Fibroblast of skin of right biceps (primary cell): ENCODE measurements at places on chromosomes 12 and 14.
A peak's percentile ranks its signal among the peaks of the same experiment; 100 is the strongest.

DNA sequence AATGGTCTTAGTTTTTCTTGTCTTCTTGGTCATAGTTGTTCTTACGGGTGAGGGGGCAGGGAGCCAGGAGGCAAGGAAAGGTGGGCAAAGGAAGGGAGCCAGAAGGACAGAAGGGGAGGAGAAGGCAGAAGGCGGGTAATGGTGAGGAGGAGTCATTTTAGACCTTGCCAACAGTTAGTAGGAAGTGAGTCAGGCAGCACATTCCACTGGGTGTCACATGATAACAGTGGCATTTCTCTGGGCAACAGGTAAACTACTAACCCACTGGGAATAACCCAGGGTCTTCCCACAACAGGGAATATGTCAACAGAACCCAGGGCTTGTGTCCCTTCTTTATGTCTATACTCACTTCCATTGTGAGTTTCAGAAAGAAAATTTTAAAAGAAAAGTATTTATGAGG, 127.6 kb downstream of the SLC8A3 start:
- DNase-seq: no peak

- no peak for DNase-seq
Measured at GRCh38 chr12:113081873-113082272, 25.3 kb downstream of the DTX1 start.

GRCh38 chr12:2256915-2257314, 204.1 kb downstream of the CACNA1C start:
- DNase-seq: peak; percentile 90

GRCh38 chr14:103556946-103557758, 5.3 kb downstream of the BAG5 start:
- DNase-seq: no peak

DNA sequence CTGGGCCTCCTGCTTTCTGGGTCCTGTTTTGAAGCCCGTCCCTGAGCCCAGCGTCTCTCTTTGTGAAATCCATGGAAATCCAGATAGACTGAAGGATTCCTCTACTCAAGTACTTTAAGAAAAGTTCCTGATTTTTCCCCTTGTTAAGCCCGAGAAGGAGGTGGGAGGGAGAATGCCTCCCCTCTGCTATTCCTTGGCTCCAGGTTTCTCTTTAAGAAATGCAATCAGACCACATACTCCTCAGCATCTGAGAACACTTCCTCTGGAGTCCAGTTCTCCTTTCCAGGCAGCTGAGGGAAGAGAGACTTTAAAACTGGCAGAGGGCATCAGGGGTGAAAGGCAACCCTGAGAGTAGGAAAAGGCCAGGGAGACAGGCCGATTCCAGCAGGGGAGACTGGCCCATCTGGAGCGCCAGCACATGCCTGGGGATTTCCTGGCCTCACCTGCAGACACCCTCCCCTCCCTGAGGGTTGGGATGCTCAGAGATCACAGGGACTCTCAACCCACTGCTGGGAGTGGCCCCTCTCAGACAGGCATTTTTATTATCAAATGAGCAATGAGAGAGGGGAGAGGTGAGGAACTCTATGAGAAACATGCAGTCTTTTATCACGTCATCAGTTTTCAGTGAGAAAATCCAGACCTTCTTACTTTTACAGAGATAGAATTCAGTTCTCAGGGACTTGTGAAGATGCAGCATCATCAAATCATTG, 2.0 kb upstream of the EMP1 start:
- no peak for DNase-seq

DNA sequence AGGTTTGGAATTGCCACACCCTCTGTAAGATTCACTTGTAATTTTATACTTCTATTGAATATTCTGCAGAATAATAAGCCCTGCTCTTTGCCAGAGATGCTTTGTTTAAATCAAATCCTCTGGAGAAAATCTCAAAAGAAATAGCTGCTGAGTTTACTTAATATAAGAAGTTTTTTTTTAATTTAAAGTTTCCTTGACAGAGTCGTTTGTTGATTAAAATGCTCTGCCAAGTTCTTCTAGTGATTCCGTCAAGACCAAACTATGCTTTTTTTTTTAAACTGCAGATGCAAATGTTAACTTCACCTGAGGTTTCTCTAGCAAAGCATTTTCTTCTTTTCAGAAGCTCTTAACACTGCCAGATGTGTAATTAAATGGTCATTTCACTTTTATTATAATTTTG, 13.4 kb upstream of the NAV3 start:
- DNase-seq: no peak

DNA sequence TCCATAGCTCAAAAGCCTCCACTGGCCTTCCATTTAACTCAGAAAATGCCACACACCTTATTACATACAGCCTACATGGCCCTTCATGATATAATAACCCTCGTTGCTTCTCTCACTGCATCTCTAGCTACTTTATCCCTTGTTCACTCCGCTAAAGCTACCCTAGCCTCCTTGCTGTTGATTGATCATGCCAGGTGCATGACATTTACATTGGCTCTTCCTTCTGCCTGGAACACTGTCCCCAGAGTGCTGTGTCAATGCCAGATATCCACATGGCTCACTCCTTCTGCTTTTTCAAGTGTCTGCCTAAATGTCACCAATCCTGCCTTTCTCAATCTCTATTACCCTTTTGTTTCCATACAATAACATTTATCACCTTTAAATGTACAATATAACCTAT, 58.3 kb downstream of the CAND1 start:
- no peak for DNase-seq

- DNase-seq: no peak
Measured at GRCh38 chr14:46279776-46280175, 371.8 kb downstream of the RPL10L start.

- peak; percentile 79 for DNase-seq
Measured at GRCh38 chr12:42135259-42135814, 9.3 kb downstream of the GXYLT1 start.

- DNase-seq: no peak
Measured at GRCh38 chr12:32494656-32495055, 95.3 kb downstream of the FGD4 start.

DNA sequence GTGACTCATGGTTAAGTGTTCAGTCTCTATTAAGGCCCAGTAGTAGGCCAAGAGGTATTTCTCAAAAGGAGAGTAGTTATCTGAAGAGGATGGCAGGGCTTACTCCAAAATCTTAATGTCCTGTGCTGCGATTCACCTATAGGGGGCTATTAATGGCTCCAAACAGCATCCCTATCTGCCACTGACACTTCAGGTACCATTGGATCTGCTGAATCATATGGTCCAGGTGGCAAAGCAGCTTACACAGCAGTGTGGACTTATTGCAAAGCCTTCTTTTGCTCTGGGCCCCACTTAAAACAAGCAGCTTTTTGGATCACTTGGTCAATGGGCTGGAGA, 60.8 kb upstream of the ATP2B1 start:
- DNase-seq: no peak

DNA sequence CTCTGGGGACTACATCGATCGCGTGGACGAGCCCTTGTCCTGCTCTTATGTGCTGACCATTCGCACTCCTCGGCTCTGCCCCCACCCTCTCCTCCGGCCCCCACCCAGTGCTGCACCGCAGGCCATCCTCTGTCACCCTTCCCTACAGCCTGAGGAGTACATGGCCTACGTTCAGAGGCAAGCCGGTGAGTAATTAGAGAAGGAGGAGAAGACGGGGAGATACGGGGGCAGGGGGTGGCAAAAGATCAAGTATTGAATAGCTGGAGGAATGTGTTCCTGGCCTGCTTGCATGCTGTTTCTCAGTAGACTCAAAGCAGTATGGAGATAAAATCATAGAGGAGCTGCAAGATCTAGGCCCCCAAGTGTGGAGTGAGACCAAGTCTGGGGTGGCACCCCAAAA, 21.9 kb downstream of the OS9 start:
- no peak for DNase-seq

- peak; percentile 66 for DNase-seq
Measured at GRCh38 chr12:67042697-67043131, 226.4 kb upstream of the CAND1 start.

- DNase-seq: peak; percentile 38
Measured at GRCh38 chr14:35867280-35867629, 41.1 kb downstream of the BRMS1L start.

- no peak for DNase-seq
Measured at GRCh38 chr14:99728981-99729451, 44.9 kb downstream of the CYP46A1 start.

DNA sequence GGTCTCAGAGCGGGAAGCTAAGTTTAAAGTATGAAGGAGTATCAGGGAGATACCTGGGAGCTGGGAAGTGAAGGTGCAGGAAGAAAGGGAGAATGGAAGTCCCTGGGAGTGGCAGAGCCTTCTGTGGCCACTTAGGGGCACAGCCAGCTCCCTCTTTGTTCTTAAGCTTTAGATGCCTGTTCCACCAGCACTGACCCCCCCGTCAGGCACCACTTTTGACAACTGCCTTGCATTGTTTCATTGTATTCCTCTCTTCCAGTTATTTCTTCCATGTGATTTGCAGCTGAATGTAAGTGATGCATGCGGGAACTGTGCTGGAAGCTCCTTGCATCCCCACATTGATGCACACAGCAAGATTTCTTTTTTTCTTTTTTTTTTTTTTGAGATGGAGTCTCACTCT, 2.6 kb downstream of the GALNT16 start:
- no peak for DNase-seq

DNA sequence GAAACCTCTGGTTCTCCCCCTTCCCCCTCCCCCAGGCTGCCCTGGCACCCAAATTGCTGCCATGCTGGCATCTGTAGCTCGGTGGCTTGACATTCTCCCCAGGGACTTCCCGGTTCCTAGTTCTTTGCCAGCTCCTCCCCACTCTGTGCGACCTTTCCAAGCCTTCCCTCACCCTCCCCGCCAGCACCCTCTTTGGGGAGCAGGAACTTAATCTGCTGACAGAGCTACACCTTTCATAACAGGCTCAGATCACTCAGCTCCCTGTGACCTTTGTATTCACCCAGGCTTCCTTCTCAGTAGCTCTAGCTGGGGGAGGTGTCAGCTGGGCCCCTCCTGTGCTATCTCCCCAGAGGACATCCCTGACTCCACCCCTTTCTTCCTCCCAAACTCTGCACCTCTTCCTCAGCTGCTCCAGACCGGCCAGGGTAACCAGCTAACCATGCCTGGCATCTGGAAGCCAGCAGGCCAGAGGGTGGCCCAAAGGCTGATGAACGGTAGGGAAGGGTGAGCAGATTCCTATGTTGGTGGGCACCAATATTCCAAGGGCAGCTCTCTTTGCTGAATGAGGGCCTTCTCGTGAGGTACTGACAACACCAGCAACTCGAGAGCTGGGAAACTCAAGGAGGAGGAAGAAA, 1.8 kb upstream of the COX14 start:
- DNase-seq: no peak

DNA sequence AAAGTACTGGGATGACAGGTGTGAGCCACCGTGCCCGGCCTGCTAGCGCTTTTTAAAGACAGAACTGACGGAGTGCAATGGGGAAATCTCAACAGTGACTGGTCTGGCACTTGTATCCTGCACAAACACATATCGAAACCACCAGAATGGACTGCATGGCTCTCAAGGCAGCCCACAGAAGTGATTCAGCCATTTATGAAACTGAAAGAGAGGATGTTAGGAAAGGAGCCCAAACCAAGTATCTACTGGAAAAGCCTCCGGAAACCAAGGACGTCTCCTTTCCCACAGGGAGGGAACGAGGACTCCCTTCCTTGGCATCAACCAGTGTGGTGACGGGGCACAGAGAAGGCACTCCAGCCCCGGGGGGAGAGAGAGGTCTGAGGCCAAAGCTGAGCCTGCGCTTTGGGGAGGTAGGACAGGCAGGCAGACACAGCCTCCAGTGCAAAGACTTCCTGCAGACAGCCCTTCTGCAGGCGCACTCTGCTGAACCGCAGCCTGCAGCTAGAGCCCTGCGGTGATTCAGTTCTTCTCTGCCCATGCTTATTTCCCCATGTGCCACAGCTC, 16.5 kb downstream of the SLC15A4 start:
- DNase-seq: no peak

DNA sequence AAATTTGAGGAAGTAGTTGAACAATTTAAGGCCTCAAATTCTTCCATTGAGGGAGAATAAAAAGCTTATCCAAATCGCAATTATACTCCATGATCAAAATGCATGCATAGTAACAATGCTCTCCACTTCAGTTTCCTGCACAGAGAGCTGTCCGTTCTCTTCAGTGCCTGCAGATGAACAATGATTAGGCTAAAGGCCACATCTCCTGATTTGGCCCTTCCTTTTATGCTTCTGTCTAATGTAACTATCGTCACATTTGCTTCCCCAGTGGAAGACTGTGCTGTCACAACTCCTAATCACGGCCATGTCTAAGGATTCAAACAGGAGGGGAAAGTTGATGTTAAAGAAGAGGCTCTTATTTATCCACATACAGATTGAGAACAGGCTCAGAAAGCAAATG, 113.6 kb upstream of the NPAS3 start:
- no peak for DNase-seq

DNA sequence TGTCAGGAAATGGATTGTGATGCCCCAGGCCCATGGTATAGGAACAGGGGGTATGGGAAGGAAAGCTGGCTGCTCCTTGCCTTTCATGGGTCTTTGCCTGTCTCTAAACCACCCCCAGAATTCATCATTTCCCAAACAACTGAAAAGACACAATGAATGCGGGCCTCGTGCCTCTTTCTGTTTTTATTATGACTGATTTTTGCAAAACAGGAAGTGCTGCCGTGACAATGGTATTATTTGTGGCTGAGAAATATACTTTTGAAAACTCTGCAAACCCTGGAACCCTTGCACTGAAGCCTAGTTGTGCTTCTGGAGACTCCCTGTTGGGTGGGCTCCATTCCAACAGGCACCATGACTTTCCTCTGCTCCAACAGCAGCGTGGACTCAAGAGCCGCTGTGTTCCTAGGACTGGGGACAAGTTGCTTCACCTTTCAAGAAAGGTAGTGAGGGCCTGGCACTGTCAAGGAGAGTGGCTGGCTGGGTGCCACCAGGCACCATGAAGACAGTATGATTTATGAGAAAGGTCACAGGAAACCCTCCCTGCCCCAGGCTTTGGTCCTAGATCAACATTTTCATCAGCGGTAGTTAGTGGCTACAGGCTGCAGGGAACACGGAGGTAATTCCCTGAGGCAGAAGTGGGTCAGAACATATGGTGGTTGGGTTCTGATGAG, 4.8 kb upstream of the DGLUCY start:
- DNase-seq: peak; percentile 10

- no peak for DNase-seq
Measured at GRCh38 chr12:118526255-118527095, 150.1 kb downstream of the SUDS3 start.
